Hematopoietic multipotent progenitor cell treated with erythropoietin and hydrocortisone succinate and interleukin-3 and kit ligand, for 6 days (in vitro differentiated cells): ENCODE measurements at places on chromosomes 6 and 20.
A peak's percentile ranks its signal among the peaks of the same experiment; 100 is the strongest.

- DNase-seq: no peak
Measured at GRCh38 chr6:145669627-145670034, 65.7 kb downstream of the EPM2A start.

DNA sequence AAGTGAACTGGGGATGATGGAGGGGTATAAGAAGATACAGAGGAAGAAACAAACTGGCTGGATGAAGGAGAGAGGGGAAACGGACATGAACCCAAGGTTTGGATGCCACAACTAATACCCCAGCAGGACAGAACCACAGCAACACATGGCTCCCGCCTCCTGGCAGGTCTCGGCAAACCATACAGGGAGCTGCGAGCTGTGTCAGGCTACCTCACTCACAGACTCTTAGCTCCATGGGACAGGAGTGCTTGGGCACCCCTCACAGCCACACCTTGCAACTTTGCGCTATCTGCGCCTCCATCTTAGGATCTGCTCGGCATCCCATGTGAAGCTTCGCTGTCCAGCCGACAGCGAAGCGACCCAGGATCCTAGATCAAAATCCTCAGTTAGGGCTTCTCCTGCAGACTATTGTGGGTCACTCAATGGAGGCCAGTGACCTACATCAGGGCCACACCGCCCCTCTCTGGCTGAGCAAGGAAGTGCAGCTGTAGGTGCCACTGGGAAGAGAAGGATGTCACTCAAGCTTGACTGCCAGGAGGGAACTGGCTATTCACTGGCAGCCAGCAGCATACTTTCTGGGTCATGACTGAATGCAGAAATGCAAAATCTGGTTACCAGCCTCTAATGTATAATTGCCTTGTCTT is 174.4 kb upstream of the RIN2 start:
- DNase-seq: peak; percentile 81

GRCh38 chr20:15320941-15321340 is 983.5 kb upstream of the FLRT3 start:
- no peak for DNase-seq

- no peak for DNase-seq
Measured at GRCh38 chr6:145506565-145506964, 228.8 kb downstream of the EPM2A start.

DNA sequence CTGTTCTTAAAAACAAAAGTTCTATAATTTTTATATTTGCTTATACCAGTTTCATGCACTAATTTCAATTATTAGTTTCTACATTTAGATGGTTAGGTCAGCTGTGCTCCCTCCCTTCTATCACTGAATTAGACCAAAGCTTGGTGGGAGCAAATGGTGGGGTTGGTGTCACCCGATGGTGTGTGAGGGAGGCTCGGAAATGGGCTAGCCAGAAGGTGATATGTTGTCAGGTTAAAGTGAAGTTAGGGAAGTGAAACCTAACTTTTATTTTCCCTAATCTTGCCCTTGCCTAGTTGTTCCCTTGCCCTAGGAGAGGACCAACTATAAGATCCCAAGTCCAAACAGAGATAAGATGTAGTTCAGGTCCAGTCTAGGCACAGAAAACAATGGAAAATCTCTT is 38.7 kb downstream of the RPS12 start:
- no peak for DNase-seq

DNA sequence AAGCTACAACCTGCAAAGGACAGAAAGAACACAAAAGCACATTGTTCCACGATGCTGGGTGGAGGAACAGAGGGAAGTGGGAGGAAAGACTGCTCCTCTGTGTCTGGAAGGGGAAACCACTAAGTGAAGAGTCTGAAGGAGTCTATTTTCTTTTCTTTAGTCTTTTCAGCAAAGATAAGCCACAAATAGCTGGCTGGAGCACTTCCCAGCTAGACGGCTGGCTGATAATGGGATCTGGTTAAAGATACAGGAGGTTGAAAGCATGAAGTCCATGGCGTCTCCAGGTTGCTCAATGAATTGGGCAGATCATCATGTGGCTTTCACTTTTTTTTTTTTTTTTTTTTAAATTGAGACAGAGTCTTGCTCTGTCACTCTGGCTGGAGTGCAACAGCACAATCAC is 154.0 kb upstream of the KCNG1 start:
- peak; percentile 7 for DNase-seq

DNA sequence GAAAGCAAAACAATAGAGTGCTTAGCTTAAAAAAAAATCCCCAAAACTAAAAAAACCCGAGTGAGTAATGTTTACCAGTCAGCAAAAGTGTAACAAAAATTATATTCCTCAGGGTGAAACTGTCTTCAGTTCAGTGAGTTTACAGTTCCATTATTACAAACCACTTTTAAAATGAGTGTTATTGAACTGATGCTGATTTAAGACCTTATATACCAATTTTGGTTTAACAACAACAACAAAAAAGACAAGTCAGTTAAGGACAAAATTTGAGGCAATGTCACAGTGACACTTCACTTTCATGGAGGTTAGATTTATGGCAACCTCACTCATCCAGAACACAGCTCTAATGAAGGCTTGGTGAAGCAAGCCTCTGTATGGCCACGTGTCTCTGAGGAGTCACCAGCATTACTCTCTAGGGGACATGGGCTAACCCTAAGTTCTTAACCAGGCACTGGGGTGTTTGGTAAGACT is 630.8 kb downstream of the PHF3 start:
- DNase-seq: no peak

GRCh38 chr20:5191829-5192569 is 65.2 kb downstream of the CDS2 start:
- peak; percentile 89 for DNase-seq

DNA sequence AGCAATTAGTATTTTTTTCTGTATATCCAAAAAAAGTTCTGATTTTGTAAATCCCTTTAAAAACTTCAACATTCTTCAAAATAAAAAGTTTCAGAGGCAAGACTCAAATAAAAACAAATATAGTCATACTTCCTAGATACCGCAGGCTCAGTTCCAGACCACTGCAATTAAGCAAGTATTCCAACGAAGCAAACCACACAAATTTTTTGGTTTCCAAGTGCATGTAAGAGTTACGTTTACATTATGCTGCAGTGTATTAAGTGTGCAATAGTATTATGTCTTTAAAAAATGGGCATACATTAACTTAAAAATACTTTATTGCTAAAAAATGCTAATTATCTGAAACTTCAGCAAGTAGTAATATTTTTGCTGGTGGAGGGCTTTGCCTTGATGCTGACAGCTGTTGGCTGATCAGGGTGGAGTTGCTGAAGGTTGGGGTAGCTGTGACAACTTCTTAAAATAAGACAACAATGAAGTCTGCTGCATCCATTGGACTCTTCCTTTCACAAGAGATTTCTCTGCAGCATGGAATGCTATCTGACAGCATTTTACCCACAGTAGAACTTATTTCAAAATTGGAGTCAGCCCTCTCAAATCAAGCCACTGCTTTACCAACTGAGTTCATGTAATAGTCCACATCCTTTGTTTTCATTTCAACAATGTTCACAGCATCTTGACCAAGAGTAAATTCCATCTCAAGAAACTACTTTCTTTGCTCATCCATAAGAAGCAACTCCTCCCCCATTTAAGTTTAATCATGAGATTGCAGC is 46.0 kb downstream of the PHIP start:
- peak; percentile 18 for DNase-seq

- peak; percentile 54 for DNase-seq
Measured at GRCh38 chr6:35497571-35498421, 917 bp upstream of the TEAD3 start.

DNA sequence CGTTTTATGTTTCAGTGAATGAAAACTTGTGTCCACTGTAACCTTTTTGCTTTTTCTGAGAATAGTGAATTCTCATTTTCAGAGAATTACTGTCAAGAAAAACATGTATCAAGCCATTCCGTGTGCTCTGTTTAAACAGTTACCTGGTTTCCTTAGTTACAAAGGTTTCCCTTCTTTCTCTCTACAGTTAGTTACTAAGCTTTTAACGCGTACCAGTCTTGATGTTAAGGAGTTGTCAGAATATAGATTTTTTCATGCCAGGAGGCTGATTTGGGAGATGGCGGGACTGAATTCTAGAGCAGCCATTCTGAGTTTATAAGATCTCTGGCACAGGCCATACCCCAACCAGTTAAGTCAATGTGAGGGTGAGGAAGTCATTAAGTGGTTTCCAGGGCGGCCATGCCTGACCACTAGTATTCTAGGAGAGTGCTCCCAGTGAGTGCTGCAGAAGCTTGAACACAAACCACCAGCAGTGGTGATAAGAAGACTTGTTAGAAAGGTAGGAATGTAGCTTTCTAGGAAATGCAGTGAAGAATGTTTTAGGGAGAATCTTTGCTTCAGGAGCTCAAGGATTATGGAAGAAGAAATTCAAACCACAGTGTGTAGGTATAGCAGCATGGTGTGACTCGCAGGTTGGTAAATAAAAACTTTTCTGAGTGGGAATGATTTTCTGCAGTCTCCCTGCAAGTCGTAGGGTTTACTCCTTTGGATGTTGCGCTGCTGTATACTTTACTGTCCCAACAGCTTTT is 112.9 kb downstream of the JARID2 start:
- DNase-seq: peak; percentile 62

DNA sequence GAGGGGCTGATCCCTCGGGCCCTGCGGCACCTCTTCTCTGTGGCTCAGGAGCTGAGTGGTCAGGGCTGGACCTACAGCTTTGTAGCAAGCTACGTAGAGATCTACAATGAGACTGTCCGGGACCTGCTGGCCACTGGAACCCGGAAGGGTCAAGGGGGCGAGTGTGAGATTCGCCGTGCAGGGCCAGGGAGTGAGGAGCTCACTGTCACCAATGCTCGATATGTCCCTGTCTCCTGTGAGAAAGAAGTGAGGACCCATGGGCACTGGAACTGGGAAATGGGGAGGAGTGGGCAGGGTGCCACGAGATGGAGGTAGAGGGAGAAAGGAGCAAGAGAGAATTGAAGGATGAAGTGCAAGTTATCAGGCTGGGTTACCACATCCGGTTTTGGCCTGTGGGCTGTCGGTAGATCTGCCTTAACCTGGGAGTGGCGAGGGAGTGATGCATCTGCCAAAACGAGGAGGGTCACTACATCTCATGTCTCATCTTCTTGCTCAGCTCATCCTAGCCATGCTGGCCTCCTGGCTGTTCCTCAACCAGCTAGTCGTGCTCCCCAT is 5.4 kb upstream of the PHF1 start:
- no peak for DNase-seq
